ENCODE measurements at places on chromosomes 11 and 22.

DNA sequence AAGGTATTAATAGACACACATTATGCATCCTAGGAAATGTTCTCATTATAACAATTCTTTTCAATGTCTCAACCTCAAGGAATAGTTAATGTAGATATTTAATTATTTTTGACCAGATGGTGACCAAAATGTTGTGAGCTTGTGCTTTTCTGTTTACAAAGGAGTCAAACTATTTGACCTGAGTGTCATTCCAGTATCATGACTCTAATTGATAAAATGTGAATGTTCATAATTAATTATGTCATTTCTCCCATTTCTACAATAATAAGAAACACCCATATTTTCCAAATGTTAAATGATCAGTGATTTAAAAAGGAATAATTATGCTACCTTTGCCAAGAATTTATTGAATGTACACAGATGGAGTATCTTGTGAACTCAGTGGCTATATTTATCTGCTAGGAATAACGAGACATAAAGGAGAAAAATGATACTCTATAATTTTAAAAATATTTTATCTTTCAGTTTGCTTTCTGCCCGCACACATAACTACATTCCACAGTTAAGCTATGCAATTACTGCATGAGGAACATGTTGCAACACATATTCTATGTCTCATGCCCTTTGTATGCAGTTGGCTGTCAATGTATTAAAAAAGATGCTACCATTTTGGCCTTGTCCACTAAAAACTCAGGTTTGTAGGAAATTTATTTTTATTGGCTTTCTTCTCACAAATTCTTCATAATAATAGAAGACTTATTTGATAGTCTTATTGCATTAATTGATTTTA is 376.7 kb upstream of the CCDC179 start:
- no peak for DNase-seq

DNA sequence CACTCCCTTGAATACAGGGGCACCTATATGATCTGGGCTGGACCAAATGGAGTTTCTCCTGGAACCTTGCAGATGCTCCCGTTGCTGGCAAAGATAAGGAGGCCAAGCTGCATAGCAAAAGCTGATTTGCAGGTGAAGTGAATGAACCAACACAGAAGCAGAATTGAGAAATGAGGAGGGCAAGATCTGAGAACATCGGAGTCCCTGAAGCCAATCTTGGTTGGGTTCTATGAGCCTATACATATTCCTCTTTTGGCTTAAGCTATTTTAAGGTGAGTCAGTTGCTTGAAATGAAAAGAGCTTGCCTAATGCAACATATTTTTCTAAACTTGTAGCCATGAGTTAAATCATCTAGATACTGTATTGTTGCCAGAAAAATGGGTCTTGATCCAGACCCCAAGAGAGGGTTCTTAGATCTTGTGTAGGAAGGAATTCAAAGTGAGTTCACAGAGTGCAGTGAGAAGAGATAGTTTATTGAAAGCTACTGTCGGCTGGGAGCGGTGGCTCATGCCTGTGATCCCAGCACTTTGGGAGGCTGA is 23.5 kb downstream of the WEE1 start:
- DNase-seq: no peak

DNA sequence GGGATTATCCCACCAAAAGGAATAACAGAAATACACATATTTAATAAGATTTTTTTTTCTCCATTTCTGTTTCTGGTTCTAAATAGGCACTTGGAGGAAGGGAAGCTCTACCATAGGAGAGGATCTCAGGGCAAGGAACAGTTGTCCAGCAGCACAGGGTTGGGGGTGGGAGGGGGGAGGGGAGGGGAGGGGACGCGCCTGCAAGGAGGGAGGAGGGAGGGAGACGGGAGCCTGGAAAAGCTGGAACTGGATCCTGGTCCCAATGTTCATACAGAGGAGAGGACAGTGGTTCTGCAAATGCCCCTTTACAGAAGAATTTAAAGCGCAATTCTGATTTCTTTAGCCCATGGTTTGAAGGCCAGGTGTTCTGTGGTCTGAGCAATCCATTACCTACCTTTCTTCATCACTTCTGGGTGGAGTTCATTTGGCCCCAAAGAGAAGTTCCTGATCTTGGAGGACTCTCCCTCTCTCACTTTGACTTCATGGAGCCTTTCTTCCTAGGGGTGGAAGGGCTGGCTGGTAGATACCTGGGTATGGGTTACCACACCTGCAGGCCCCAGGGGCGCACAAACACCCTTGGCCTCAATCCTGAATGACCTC is 348.9 kb upstream of the NCAM1 start:
- DNase-seq: no peak

DNA sequence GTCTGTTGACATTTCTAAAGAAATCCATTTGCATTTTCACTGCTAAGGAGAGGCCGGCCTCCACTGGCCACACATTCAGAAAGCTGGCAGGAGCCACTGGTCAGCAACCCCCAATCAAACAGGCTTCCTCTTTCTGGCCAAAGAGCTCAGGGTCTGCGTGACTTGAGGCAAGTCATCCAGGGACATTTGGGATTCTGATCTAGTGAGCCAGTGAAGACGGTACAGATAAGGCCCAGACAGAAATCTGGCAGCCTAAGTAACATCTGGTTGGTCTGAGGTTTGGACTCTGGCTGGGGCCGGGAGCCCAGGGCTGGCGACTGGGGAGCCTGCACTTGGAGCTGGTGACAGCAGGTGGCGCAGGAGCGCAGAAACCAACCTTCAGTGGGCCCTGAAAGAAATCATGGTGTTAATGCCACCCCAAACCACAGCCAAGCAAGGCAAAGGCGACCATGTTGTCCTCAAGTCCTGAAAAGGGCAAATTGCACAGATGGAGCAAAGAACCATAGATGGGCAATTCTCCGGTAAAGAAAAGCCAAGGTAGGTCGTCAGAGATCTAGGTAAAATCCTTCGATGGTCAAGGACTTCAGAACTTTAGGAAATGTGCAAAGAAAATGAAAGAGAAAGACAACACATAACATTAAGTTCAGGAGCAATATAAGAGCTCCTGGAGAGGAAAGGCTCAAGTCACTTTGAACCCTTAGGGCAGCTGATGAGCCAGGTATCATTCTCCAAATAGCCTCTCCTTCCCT is 99.4 kb upstream of the BLID start:
- DNase-seq: no peak

- no peak for DNase-seq
Observed at GRCh38 chr11:124837491-124837856, 27.8 kb upstream of the ROBO3 start.

DNA sequence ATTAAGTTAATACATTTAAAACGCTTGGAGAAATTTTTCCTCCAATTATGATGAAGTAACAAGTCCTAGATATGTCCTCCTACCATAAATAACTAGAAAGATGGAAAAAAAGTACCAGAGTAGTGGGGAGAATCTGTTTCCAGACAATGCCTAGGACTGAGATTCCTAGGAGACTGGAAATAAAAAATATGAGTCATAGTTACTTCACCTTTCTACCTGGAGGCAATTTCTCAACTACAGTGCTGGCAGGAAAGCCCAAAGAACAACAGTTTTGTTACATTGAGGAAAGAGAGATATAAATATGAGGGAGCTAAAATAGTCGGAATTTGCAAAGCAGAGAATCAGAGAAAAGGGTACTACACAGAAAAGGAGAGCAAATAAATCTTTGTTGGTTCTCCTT is 202.1 kb upstream of the ARHGAP42 start:
- DNase-seq: no peak

DNA sequence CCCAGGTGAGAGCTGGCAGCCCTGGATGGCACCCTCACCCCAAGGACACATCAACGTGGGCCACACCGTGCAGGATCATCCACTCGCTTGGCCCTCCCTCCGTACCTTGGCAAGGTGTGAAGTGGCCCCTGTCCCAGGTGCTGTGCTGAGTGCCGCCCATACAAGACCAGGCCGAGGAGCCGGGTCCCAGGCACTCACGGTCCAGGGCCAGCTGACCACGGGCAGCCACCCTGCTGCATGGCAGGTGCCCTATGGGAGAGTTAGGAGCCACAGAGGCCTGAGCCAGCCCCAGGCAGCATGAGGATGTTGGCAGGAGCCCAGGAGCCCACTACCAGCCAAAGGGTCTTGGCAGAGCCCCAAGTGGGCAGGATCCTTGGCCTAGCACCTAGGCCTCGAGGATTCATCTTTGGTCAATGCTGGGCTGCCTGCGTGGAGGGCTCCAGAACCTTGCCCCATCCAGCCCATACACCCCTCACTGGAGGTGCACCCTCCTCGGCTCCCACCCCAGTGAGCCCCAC is 19.6 kb downstream of the RTN4R start:
- no peak for DNase-seq

DNA sequence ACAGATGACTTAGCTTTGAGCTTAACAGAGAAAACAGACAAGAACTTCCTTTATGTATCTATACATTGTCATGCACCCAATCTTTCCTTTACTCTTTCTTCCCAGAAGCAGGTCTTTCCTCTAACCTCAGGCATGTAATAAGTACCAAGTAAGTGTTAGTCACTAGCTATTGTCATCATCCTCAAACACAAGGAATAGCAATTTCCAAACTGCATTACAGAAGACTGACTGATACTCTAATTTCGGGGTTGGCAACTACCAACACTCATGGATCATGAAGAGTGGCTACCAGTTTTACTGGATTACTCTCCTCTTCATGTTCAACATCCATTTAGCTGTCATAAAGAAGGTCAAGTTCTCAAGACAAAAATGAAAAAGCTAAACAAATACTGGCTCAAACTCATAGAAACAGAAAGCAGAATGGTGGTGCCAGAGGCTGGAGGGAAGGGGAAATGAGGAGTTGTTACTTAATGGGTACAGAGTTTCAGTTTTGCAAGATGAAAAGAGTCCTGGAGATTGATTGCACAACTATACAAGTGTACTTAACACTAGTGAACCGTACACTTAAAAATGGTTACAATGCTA is 111.6 kb downstream of the SIK3 start:
- DNase-seq: no peak

DNA sequence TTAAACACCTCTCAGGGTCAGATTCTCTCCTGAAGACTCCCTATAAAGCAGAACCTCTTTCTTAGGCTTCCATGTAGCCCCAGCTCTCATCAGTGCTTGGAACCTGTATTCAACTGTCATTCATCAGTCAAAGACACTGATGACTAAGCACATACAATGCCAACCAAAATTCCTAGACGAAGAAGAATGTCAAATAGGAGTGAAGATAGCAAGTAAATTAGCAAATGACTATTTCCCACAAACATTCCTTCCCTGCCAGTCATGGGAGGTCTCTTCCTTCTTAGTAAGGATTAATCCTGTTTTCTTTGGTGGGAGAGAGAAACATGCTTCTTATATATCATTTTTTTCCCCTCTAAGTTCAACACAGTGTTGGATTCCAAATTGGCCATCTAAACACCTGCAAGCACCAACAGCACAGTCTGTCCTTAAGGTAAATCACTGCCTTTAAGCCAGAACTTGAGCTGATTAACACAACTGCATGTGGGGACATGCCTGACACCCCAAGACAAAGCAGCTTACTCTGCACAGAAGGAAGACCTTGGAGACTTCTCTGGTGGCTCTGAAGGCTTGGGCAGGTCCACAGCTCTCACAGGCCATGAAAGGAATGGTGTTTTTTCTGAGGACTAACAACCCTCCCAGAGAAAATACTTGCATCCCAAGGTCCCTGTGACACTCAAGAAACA is 47.5 kb upstream of the ME3 start:
- no peak for DNase-seq

DNA sequence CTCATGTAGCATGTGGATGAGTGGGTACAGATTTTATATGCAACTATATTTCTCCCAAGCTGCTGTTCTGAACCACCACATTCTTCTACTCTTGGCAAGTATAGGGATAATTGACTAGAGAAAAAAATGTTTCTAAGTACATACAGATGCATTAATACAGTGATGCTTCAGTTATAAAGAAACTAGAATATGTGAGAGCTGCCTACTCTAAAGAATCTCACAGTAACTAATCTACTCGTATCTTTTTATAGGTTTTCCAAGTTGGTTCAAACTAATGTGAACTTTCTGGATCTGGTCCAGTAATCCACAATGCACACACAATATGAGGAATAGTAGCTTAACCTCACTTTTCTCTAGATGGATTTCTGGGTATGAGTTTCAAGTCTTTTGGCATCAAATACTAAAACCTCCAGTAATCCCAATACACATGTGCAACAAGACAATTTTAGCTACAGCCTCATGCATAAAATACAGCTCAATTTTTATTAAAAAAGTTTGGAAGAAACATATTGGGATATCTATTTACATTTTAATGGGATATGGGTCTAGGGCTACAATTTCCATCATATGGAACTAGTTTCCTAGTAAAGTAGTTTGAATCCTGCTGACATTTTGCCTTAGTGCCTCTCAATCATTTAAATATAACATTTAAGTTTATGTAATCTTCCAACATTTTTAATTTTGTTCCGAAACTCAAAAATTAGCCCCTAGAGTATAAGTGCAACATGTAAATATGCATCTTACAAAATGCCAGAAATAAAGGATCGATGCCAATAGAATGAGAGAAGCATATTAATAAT is 2209.7 kb downstream of the LRRC4C start:
- DNase-seq: no peak

- no peak for DNase-seq
Observed at GRCh38 chr22:46076651-46077339, 73.5 kb upstream of the PPARA start.

DNA sequence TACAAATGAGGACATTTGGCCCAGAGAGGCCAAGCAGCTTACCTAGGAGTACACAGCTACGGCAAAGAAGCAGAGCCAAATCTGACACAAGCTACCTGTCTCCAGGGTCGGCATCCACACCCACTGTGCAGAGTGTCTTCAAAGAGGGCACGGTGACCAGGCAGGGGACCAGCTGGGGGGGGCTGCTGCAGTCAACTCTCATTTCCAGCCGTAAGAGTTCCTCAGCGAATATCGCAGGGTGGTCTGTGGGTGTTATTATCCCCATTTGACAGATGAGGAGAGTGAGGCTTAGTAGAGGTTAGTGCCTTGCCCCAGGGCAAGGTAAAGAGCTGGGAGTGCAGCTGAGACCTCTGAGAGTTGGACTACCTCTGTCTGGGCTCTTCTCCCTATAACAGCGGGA is 7.1 kb upstream of the PPFIA1 start:
- DNase-seq: no peak

GRCh38 chr22:42985531-42985905 is 29.4 kb downstream of the PACSIN2 start:
- DNase-seq: no peak

DNA sequence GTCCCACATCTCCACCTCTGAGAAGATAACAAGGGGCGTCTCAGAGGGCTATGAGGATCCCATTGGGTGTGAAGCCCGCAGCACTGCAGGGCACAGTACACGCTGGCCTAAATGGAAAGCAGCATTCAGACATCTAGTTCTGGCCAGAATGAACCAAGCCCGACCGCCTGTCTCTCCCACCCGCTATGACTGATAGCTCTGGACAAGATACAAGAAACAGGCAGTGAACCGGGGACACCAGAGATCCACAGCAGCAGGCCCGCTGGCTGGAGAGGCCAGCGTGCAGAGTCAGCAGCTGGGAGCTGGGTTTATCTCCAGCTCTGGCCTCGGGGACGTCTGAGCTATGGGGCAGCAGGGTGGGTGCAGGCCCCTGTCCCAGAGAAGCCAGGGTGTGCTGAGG is 9.6 kb downstream of the CERK start:
- no peak for DNase-seq

GRCh38 chr11:125368757-125369156 is 127.3 kb downstream of the FEZ1 start:
- no peak for DNase-seq
